ENCODE measurements at places on chromosomes 4 and X.

GRCh38 chr4:170741856-170742255 lies 652.1 kb upstream of the AADAT start:
- DNase-seq = no peak

- DNase-seq = no peak
These were observed 54.0 kb downstream of the DRD5 start for GRCh38 chr4:9835430-9835829.

GRCh38 chr4:102423375-102423774 lies 77.8 kb upstream of the NFKB1 start:
- DNase-seq = no peak

GRCh38 chr4:33357121-33357520 lies 2637.0 kb downstream of the PCDH7 start:
- DNase-seq = no peak

- no peak for DNase-seq
These were observed 16.9 kb upstream of the PLA2G12A start for GRCh38 chr4:109746728-109747127.

DNA sequence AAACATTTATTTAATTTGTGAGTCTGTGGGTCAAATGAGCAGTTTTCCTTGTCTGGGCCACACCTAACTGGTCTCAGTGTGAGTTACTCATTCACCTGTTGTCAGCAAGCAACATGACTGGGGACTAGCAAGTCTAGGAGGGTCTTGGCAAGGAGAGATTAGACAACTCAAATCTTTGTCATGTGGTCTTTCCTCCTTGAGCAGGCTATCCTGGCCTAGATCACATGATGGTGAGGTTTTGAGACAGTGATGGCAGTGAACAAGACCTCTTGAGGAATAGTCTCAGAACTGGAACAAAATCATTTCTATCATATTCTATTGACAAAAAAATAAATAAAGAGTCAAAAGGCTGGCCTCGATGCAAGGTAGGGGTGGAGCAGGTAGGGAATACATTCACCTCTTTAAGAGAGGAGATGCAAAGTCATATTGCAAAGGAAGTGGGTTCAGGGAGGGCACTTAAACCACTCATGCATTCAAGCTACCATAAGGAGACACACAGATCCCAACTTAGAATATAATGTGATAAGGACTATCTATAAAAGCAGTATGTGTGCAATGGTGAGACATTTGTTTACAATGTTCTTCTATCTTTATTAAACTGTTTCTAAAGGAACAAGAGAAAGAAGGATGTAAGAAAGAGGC lies 135.7 kb downstream of the ZNF330 start:
- DNase-seq = no peak

- DNase-seq = no peak
These were observed 218.5 kb upstream of the TLL1 start for GRCh38 chr4:165654556-165654955.

- no peak for DNase-seq
These were observed 89.8 kb downstream of the COMMD8 start for GRCh38 chr4:47373709-47374108.

DNA sequence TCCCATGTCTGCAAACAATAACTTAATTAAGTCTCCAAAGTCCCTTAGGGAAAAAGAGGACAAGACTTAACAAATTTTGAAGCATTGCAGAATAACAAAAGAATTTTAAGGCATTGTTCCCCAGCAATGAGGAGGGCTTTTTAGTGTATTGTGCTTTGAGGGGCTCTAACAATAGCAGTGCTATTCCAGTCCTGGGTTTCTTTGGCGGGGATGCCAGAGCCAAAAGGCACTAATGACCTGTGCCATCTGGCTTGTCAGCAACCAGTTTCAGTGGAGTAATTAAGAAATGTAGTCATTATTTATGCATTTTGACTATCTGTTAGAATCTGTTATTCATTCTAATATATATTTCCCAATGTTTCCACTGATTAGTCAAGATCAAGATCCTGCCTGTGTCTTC lies 575.4 kb downstream of the SPRY1 start:
- no peak for DNase-seq

- no peak for DNase-seq
These were observed 63.3 kb downstream of the GALNT7 start for GRCh38 chr4:173231916-173232315.

GRCh38 chr4:83124111-83124780 lies 9.7 kb upstream of the PLAC8 start:
- no peak for DNase-seq

- no peak for DNase-seq
These were observed 83.6 kb upstream of the GUCY1A1 start for GRCh38 chr4:155582971-155583437.

- no peak for DNase-seq
These were observed 8.7 kb downstream of the SMAD1 start for GRCh38 chr4:145490361-145490760.

GRCh38 chr4:81389720-81390119 lies 82.0 kb downstream of the RASGEF1B start:
- no peak for DNase-seq

DNA sequence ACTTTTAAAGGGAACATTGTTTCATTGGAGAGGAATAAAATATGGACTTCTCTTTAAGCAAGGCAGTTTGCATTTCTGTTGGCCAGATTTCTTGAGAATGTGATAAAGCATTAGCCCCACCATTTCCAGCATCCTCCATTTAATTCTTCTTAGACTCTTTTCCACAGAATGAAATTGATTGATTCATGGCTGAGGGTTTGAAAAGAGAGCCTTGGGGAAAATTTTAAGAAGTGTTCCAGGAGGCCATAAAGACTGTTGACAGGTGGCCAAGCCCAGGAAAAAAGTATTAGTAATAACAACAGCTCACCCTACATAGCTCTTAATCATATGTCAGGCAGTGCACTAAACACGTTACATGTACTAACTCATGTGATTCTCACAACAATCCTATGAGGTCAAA lies 53.4 kb downstream of the SHROOM3 start:
- DNase-seq = no peak

- DNase-seq = no peak
These were observed 822.4 kb downstream of the FAT4 start for GRCh38 chr4:126136922-126137781.

All from activated T-cell treated with anti-CD3 and anti-CD28 coated beads for 1 hour (primary cell).